CD4-positive, alpha-beta T cell treated with Interleukin-6 at 100 ng/mL for 8 hours (primary cell): ENCODE measurements at places on chromosomes 16 and 17.

DNA sequence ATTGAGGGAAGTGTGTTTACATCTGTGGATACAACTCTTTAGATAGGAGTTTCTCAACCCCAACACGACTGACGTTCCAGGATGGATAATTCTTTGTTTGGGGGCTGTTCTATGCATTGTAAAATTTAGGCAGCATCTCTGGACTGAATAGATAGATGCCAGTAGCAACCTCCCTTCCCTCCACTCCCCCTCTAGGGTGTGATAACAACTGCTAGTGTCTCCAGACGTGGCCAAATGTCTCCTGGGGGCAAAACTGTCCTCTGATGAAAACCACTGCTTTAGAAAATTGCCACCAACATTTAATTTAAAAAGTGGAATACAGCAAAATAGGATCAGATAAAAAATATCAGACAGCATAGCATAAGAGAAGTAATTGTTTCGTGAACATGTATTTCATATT lies 79.9 kb downstream of the HS3ST3A1 start:
- no peak for DNase-seq

DNA sequence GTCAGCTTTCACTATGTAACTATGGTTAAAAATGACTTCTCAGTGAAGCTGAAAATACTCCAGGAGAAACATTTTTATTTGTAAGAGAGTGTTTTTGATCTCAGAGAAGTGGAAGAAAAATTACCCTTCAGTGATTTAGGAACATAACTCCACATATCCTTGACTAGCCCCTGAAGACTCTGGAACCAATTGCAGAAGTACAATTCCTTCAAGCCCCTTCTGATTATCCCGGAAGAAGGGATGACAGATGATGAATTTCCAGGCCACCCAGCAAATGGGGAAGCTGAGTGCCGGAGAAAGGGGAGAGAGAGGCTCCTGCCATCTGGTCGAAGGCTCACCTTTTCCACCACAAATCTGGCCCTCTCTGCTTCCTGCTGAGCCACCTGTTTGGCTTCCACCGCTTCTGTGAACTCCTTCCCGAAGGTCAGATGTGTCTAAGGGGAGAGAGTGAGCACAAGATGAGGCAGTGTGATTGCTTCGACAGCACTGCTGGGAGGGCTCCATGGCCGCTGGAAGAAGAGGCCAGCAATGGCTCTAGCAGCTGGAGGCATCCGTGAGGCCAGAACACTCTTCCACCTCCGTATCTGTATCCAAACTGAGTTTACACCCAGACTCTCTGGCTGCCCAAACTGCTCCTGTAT lies 8.1 kb downstream of the PHB1 start:
- DNase-seq, result no peak

- DNase-seq, result no peak
Observed at GRCh38 chr16:81498351-81498750, 53.7 kb downstream of the CMIP start.

GRCh38 chr17:68318103-68318991 lies 27.1 kb downstream of the ARSG start:
- no peak for DNase-seq

DNA sequence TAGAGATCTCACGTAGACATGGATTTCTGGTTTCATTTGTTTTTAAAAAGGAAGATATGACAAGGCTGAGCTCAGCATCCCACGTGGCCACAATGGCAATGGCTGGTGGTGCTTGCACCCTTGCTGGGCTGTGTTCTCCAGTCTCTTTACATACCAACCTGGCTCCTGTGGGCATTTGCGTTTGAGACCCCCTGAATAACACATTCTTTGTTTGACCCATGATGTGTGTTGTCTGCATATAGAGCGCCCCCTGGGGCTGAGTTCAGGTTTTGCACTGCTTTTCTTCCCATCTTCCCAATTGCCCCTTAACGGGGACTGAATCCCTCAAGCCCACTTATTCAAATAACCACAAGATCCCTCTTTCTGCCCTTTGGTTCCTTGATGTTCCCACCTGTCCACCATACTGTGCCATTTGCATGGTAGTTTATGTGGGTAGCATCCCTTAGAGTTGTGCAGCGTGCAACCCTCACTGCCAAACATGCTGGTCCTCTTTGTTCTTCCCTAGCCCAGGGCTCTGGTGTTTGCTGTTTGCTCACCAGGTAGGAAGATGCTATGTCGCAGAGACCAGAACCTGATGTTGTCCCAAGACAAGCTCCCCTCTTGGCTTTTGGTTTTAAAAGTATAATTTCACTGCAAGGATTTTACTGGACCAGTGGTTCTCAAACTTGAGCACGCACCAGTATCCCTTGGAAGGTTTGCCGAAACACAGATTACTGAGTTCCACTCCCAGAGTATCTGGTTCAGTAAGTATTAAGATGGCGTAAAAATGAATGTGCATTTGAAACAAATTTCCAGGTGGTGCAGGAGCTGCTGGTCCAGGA lies 38.5 kb upstream of the NKD1 start:
- peak; percentile 20 for DNase-seq

GRCh38 chr17:29603109-29603674 lies 10.3 kb downstream of the ANKRD13B start:
- DNase-seq, result no peak

- DNase-seq, result no peak
Observed at GRCh38 chr16:88491560-88492310, 38.7 kb downstream of the ZFPM1 start.

DNA sequence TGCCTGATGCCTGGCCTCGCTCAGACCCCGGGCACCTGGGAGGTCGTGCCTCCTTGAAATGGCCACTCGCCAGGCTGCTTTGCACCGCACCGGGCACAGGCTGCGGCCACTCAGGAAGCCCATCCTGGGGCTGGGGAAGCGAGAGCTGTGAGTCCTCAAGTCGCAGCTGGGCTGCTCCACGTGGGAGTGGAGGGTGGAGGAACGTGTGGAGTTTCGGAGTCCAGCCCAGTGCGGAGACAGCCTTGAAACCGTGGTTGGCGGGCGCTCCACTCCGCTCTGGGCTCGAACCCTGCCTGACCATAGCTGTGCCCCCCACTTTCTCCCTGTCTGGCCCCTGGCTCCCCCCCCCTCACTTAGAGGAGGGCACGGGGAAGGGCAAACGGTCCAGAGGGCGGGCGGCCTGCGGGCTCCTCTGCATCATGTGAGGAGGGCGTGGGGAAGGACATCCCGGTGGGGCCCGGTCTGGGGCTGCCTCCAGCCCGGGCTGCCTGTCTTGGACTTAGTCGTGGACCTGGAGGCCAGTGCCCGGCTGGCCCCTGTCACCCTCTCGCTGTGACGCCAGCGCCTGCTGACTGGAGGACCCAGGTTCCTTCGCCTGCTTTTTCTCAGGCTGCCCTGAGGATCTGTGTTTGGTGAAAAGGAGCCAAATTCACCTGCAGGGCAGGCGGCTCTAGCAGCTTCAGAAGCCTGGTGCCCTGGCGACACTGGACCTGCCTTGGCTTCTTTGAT lies 2.5 kb downstream of the UBE2I start:
- DNase-seq, result no peak

GRCh38 chr16:30444231-30445148 lies 1.2 kb downstream of the SEPHS2 start:
- no peak for DNase-seq

DNA sequence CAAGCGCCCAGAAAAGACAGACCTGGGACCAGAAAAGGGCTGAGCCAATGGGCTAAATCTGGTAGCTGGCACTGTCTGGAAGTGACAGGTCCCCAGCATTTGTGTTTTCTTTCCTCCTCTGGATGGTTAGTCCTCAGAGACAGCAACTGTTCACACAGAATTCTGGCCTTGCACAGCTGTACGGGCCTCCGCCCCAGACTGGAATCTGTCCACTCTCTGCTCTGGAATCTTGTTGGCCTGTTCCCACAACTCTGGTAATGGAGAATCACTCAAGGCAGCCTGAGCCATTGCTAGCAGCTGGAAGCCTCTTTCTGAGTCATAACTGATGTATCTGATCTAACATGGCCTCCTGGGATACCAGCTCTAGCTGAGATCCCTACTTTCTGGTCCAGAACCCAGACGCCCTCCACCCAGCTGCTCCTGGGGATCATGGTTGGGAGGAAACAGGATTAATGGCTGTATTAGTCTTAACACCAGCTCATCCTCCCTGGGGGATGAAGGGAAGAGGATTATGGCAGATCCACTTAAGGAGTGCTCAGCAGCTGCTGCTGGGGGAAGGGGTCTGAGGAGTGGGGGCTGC lies 9.1 kb downstream of the ZNF668 start:
- DNase-seq, result no peak

DNA sequence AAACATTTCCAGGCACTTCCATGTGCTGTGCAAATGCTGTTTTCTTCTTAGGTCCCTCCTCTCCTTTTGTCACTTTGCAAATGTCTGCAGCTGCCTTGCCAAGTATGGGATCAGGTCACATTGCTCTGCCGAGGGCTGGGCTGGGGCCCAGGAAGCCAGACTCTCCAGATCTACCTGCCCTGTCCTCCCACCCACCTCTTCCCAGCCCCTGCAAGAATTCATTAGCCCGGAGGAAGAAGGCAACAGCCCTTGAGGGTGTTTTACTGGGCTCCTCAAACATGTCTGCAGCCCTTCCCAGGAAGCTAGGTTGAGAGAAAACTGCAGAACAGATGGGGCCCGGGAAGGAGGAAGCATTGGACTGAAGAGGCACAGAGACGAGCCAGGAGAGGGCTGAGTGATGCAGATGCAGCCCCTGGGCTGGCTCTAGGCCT lies 47.1 kb downstream of the WSB1 start:
- DNase-seq, result no peak

GRCh38 chr16:50731989-50732832 lies 9.7 kb upstream of the CYLD start:
- no peak for DNase-seq

DNA sequence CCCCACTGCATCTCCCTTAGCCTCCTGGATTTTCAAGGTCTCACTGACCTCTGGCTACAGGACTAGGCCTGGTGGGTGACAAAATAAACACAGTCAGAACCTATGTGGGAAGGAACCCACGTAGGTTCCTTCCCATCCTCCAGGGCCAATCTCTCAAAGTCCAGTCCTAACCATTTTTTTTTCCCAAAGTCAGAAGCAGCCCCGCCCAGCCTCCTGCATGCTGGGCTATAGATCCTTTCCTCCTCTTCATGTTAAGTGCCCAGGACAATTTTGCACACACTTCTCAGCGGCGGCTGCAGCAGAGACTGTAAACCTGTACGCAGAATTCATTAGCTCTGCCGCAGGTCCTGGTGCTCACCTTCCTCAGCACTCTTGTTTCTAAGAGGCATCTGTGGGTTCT lies 285.8 kb downstream of the NPIPA8 start:
- DNase-seq, result no peak

DNA sequence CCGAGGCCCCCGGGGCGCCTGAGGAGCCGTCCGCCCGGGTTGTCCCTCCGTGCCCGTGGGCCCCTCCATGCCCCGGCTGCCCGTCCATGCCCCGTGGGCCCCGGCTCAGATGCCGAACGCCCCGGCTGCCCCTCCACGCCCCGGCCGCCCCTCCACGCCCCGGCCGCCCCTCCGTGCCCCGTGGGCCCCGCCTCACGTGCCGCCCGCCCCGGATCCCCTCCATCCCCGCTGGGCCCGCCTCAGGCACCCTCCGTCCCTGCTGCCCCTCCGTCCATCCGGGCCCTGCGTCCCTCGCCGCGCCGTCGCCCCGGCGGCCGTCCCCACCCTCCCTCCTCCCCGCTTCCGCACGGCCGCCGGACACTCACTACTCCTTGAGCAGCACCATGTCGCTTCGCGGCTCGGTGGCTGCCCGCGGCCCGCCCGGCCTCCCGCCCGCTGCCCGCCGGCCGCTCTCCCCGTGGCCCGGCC lies 382 bp downstream of the PITPNA start:
- DNase-seq, result no peak

- DNase-seq, result no peak
Observed at GRCh38 chr17:48121923-48122664, 14.5 kb downstream of the SNX11 start.

DNA sequence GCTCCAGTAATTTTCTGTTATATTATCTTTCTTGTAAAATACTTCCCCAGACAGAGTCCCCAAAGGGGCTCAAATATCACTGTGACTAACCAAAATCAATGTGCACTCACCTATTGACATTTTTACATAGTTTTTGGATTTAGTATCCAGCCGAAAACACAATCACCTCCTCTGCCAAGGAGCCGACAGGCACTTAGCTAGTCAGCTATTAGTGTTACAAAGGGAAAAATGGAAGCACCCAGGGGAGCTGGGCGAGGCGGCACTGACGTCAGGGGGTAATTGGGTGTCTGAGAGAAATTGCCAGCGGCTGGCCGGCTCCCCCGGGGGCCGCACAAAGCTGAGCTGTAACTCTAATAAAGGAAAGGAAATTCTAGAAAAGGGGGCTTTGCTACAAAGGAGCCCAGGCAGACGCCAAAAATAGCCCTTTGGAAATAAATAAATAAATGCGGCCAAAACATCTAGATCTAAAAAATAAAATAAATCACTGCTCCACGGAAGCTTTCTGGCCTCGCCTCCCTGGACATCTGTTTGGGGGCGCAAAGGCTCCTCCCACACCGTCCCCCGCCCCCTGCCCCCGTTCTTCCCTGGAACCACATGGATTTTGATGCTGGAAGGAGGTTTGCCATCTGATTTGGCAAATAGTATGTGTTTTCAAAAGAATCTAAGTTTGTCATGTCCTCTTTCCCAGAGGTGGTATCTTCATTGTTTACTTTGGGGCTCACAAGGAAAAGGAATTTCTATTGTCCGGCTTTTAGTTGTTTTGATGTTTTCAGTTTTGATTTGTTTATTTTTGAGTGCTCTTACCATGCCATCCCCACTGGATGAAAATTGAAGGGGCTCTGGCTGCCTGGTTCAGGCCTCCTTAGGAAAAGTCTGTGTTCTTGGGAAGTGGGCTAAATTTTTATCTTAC lies 156.7 kb downstream of the ZNF423 start:
- DNase-seq, result no peak

- DNase-seq, result no peak
Observed at GRCh38 chr17:70190959-70191805, 21.9 kb downstream of the KCNJ2 start.

- no peak for DNase-seq
Observed at GRCh38 chr16:75864243-75864642, 138.0 kb upstream of the CPHXL start.

DNA sequence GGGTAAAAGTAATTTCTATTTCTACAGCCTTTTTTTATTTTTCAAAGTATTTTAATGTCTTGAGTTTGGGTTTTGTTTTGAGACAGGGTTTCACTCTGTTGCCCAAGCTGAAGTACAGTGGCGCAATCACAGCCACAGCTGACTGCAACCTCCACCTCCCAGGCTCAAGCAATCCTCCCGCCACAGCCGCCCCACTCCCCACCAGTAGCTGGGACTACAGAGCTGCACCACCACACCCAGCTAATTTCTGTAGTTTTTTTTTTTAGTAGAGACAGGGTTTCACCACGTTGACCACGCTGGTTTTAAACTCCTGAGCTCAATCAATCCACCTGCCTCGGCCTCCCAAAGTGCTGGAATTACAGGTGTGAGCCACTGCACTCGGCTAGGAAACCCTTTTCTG lies 44.0 kb downstream of the TUBD1 start:
- DNase-seq, result no peak

GRCh38 chr17:77229786-77230435 lies 89.1 kb downstream of the SEC14L1 start:
- DNase-seq, result no peak
